CD8-positive, alpha-beta T cell (primary cell): ENCODE measurements at places on chromosomes 7 and 10. TPM values are rescaled to one million over a fixed set of nuclear protein-coding genes. Genes with fewer than 3 reads are reported as not detected.

Gene ELFN1
- total RNA-seq, result not detected

Gene SORCS1
- not detected for total RNA-seq

Gene GARIN1A
- 0.65 TPM for total RNA-seq

Gene CTNNA3
- not detected for total RNA-seq

Gene INPP5F
- 3.8 TPM for total RNA-seq

Gene APBB1IP
- total RNA-seq, result 36.8 TPM
